Smooth muscle cell of the coronary artery (primary cell): ENCODE measurements at places on chromosomes 5 and 9. TPM values are rescaled to one million over a fixed set of nuclear protein-coding genes. Genes with fewer than 3 reads are reported as not detected.

The IFNB1 gene
- total RNA-seq: not detected in 2 replicates

The SLC36A2 gene
- total RNA-seq: 0.12 TPM in 1 of 2 replicates, not detected in the other

The IFNA2 gene
- not detected in 2 replicates for total RNA-seq

The SLCO6A1 gene
- not detected in 2 replicates for total RNA-seq

The PCDHGA9 gene
- 1.7 and 2.8 TPM in 2 replicates for total RNA-seq

The FAM13B gene
- total RNA-seq: 9.5 and 33.7 TPM in 2 replicates

The PCDH1 gene
- total RNA-seq: 4.0 and 27.5 TPM in 2 replicates

The DRD1 gene
- under 0.01 and 0.70 TPM in 2 replicates for total RNA-seq

The PCDHA9 gene
- under 0.01 and 0.23 TPM in 2 replicates for total RNA-seq

The ROPN1L gene
- 0.15 TPM in 1 of 2 replicates, not detected in the other for total RNA-seq

The PRRX2 gene
- 8.5 and 15.1 TPM in 2 replicates for total RNA-seq

The SEMA6A gene
- total RNA-seq: under 0.01 and 0.08 TPM in 2 replicates

The GADD45G gene
- 0.08 and 3.3 TPM in 2 replicates for total RNA-seq

The MSX2 gene
- total RNA-seq: 0.08 and 4.6 TPM in 2 replicates

The SNCAIP gene
- total RNA-seq: 0.23 TPM in 1 of 2 replicates, not detected in the other

The ANKRD31 gene
- total RNA-seq: 0.08 and 0.12 TPM in 2 replicates

The SLC25A2 gene
- total RNA-seq: 0.23 TPM in 1 of 2 replicates, not detected in the other

The TENT4A gene
- 4.9 and 8.9 TPM in 2 replicates for total RNA-seq

The CEL gene
- total RNA-seq: under 0.01 and 0.15 TPM in 2 replicates

The PFN3 gene
- not detected in 2 replicates for total RNA-seq

The EDIL3 gene
- total RNA-seq: 24.7 and 234 TPM in 2 replicates

The SCAI gene
- 5.0 and 6.4 TPM in 2 replicates for total RNA-seq

The CDH9 gene
- not detected in 2 replicates for total RNA-seq

The SLC34A1 gene
- total RNA-seq: not detected in 2 replicates

The HRH2 gene
- total RNA-seq: 0.23 and 0.53 TPM in 2 replicates

The ERBIN gene
- 22.3 and 44.1 TPM in 2 replicates for total RNA-seq

The PHYHD1 gene
- 6.1 and 15.3 TPM in 2 replicates for total RNA-seq

The SPATA31A3 gene
- not detected in 2 replicates for total RNA-seq

The PSMD5 gene
- total RNA-seq: 7.7 and 18.1 TPM in 2 replicates

The ZNF366 gene
- under 0.01 and 0.12 TPM in 2 replicates for total RNA-seq

The PPIP5K2 gene
- 33.6 and 36.6 TPM in 2 replicates for total RNA-seq

The THBS4 gene
- 0.53 and 11.2 TPM in 2 replicates for total RNA-seq

The LURAP1L gene
- total RNA-seq: 10.0 and 29.0 TPM in 2 replicates

The CCL21 gene
- total RNA-seq: not detected in 2 replicates

The WNT8A gene
- not detected in 2 replicates for total RNA-seq

The SRD5A1 gene
- total RNA-seq: 17.7 and 21.8 TPM in 2 replicates

The NOL6 gene
- 18.0 and 27.1 TPM in 2 replicates for total RNA-seq

The ZNF474 gene
- total RNA-seq: 0.23 TPM in 2 replicates

The JMY gene
- total RNA-seq: 10.5 TPM in 2 replicates

The ANXA1 gene
- total RNA-seq: 581 and 622 TPM in 2 replicates

The DBH gene
- not detected in 2 replicates for total RNA-seq

The SLC23A1 gene
- total RNA-seq: not detected in 2 replicates

The ROR2 gene
- under 0.01 and 29.1 TPM in 2 replicates for total RNA-seq

The KCNV2 gene
- total RNA-seq: not detected in 2 replicates

The PCDHB14 gene
- 0.59 and 2.1 TPM in 2 replicates for total RNA-seq

The LMX1B gene
- total RNA-seq: not detected in 2 replicates

The PCDHGC4 gene
- total RNA-seq: 0.90 and 2.5 TPM in 2 replicates
